ENCODE measurements at places on chromosomes 7 and 10.

DNA sequence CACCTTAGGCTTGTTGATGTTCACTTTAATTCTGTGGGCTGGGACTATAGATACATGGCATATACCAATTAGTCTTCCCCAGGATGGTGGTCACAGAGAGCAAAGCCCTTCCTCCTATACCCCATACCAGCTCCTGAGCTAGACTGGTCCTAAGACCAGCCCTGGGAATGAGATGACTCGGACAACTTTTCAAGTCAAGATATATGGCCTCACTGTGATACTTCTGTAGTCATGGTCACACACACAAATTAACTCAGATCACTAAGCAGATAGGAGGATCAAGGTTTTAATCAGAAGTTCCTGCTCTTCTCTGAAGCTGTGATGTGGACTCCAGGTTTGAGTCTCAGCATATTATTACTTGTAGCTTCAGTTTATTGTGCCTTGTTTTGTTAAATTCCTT, 53.1 kb downstream of the SLK start:
- DNase-seq: no peak

DNA sequence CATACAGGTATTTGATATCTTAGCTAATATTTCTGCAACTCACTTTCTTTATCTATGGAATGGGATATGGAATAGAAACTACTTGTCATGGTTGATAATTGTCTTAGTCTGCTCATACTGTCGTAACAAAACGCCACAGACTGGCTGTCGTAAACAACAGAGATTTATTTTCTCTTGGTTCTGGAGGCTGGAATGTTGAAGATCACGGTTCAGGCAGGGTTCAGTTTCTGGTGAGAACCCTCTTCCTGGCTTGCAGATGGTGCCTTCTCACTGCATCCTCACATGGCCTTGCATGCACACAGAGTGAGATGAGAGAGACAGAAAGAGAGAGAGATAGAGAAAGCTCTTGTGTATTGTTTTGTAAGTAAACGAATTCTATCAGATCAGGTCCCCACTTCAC, 332.7 kb upstream of the MAGI2 start:
- no peak for DNase-seq

- peak; percentile 39 for DNase-seq
These were observed 5.7 kb upstream of the GOT1 start for GRCh38 chr10:99435986-99436638.

GRCh38 chr7:127365164-127365956, 27.1 kb downstream of the ZNF800 start:
- DNase-seq: no peak

GRCh38 chr7:70787286-70787685, 344.7 kb upstream of the GALNT17 start:
- no peak for DNase-seq

- no peak for DNase-seq
These were observed 61.7 kb downstream of the PTF1A start for GRCh38 chr10:23253780-23254179.

- no peak for DNase-seq
These were observed 19.0 kb downstream of the PWWP2B start for GRCh38 chr10:132415956-132416355.

DNA sequence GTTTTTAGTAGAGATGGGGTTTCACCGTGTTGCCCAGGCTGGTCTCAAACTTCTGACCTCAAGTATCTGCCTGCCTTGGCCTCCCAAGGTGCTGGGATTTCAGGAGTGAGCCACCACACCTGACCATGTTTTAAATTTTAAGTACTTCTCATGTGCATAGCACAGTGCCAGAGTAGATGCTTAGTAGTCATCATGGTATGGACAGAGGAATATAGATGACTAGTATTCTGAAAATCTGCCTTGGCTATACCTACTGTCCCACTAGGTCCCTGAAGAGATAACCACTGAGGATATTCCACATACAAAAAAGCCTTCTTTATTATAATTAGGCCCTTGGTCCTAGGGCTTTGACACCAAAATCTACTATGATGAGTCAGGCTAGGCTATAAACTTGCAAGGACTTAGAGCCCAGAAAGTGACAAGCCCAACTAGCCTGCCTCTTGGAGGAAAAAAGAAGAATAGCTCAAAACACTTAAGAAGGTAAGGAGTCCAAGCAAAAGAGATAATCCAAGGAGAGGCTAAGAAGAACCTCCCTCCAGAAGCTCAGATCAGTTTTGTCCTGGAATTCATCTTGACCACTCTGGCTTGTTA, 34.0 kb downstream of the LUC7L2 start:
- DNase-seq: no peak

DNA sequence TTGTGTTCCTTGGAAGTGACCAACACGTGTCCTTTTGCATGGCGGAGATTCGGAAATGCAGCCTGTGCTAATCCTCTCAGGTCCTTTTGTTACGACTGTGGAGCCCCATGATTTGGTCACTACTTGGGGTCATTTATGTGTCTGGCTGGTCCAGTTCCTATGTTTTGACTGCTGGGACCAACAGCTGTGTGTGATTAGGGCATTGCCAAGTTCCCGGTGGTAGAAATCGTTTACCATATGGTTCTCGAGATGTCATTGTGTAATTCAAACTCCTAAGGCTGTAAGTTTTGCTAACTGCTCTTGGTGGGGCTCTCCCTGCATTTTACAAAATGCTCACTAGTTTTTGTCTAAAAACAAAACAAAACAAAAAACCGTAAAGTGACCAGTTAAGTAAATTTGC, 62.0 kb downstream of the CCNY start:
- DNase-seq: no peak

DNA sequence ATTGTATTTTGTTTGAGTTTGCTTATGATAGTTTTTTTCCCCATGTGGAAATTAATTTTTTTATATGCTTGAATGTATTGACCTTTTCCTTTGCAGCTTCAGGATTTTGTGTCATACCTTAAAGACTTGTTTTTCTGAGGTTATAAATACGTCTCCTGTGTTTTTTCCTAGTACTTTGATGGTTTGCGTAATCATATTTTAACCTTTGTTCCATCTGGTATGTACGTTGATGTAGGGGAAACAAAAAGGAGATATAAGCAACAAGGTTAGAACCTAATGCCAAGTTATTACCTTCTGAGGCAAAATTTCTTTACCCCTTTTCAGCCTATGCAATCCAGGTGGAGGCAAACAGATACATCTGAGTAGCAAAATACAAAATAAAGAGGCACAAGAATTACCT, 17.9 kb downstream of the FGL2 start:
- no peak for DNase-seq

DNA sequence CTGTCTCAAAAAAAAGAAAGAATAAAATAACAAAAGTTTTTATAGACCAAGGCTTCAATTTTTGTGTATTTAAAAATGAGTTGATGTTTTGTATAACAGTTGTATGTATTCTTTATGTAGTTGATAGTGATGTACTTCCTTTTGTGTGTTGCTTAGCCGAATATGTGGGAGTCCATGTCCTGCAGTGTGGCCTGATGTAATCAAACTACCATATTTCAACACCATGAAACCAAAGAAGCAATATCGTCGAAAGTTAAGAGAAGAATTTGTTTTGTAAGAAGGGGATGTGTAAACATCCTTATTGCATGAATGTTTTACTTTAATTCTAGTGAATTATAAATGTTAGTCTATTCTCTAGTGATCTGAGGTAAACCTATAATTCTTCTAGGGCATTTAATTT, 56.6 kb downstream of the MPLKIP start:
- no peak for DNase-seq

DNA sequence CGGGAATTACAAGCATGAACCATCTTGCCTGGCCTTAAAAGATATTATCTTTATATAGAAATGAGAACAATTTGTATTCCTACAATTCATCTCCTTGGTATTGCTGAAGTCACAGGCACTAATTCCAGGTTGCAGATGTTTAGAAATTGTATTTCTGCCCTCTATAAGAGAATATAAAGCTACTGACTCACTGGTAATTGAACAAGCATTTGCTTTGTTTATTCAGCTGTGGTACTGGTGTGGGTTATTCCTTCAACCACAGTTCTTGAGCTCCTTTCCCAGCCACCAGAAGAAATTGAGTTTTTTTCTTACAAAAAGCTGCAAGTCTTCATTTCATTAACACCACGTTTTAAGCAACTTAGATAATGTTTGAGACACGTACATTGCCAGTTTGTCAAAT, 29.0 kb upstream of the MPP7 start:
- DNase-seq: no peak

- no peak for DNase-seq
These were observed 241.5 kb downstream of the WDR11 start for GRCh38 chr10:121092720-121093095.

- no peak for DNase-seq
These were observed 18.6 kb downstream of the MAGI2 start for GRCh38 chr7:79434867-79435266.

DNA sequence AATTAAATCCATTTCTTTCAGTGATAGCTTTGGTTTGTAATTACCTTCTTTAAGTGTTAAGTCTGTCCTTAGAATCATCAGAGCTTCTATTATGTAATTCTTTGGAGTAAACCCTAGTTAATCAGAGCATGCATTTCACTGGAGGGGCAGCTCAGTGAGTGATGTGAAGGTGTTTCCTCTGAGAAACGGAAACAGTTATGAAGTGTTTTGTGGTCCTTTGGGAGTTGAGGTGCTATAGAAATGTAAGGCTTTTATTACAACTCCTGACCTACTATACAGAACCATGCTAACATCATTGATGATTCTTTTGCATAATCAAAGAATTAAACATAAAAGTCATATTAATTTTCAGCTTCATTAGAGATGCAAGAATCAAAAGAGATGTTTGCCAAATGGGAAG, 141.5 kb downstream of the EXOC4 start:
- no peak for DNase-seq

DNA sequence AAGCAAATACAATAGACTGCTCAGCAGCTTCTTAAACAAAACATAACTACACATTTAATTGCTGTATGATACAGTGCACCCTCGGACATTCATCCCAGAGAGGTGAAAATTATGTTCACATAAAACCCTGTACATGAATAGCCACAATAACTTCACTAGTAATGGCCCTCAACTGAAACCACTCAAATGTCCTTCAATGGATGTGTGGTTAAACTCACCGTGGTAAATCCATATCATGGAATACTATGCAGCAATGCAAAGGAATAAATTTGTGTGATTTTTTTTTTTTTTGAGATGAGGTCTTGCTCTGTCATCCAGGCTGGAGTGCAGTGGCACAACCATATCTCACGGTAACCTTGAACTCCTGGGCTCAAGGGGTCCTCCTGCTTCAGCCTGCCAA, 252.7 kb downstream of the TCERG1L start:
- DNase-seq: no peak

DNA sequence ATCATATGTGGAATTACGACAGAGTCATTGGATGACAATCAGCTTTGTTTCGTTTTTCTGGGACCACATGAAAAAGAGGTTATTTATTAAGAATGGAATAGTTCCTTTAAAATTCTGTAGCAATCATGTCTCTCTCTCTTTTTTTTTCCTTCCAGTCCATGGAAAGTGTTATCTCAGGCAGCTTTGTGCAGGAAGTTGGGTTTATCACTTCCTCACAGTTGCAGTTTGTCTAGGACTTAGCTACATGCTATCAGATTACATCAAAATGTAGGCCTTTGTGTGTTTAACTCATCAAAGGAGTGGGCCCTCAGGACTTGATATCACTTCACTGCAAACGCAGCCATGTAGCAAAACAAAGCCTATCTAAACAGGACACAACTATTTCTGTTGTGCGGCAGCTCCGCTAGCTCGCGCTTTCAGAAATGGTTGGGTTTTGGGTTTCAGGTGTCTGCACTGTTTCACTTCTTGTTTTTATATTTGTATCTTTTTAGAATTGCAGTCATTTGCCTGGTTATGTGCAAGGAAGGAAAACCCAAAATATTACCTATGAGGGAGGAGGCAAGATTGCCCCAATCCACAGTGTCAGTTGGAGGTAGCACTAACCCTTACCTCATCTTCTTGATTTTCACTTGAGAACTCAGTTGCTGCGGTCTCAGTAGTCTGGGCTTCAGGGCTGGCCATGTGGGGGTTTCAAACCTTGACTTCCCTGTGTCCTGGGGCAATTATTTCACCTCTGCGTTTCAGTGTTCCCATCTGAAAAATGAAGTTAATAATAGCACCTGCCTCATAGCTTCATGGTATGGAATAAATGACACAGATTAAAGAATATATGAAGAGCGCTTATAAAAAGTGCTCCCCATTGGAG, 66.7 kb downstream of the HHEX start:
- no peak for DNase-seq

DNA sequence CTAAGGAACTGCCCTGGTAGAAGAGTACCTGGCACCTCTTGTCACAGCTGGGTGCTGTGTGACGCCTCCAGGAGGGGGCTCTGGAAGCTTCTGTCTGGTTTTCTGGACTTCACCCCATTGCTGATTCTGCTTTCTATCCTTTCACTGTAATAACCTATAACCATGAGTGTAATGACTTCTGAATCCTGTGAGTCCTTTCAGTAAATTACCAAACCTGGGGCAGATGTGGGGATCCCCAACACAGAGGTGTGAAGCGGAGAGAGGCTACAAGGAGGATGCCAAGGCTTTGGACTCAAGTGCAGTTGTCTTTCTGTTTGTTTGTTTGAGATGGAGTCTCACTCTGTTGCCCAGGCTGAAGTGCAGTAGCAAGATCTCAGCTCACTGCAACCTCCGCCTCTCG, 143.7 kb downstream of the SFMBT2 start:
- no peak for DNase-seq
